ENCODE measurements at places on chromosomes 7 and 10.
A peak's percentile ranks its signal among the peaks of the same experiment; 100 is the strongest.

- DNase-seq: no peak
These were observed 80.4 kb upstream of the GPR26 start for GRCh38 chr10:123585477-123586445.

DNA sequence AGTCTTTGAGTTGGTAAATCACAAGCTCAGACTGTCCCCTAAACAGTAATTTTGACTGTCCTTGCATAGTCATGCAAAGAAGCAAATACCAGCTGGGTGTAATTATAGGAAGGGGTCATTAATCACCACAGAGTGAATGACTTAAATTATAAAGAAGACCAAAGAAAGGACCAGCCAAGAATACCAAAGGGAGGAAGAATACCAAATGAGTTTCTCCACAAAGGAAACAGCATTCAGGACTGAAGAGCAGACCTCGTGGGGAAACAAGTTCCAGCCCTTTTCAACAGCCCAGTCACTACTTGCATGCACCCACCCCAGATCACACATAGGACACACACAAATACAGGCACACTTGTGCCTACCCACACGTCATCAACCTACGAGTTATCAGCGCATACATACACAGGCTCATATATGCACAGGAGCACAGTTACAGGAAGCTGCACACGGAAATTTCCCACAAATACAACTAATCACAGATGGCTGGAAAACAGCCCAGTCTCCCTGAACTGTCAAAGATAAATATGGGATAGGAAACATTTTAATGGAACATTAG, 77.6 kb downstream of the DENND2A start:
- no peak for DNase-seq

DNA sequence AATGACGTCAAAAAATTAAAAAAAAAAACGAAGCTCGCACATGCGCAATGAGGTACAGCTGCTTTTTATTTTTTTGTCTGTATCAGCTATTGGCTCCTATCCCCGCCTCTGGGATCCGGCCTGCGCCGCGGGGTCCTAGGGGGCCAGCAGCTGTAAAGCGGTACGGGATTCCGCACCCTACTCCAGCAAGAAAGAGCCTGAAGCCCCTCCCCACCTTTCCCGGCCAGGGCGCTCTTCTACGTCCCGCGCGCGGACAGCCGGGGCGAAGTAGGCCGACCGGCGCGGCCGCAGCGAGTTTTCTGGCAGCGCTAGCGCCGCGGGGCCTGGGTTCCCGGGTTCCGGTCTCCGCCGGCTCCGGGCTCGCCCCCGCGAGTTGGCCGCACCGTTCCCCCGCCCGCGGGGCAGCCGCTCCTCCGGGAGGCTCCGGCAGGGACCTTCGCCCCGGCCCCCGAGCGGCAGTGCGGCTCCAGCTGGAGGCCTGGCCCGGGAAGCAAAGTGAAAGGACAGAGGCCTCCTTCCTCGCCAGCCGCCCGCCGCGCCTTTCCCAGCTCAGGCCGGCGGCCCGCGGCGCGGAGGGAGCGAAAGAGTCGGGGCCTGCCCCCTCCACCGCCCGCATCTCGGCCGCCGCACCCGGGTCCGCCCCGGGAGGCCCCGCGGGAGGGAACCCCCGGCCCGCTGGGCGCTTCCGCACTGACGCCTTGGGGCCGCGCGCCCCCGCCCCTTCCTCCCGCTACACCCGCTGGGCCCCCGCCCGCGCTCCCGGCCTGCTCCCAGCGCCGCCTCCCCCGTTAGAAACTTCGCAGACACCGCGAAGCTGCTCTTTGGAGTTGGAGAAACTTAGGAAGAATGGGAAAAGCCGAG, 4.7 kb upstream of the SPAG6 start:
- peak; percentile 35 for DNase-seq

GRCh38 chr7:116071629-116072028, 41.1 kb upstream of the TFEC start:
- DNase-seq: no peak

- DNase-seq: no peak
These were observed 19.9 kb downstream of the WDR86 start for GRCh38 chr7:151389768-151390597.

Data from activated CD8-positive, alpha-beta memory T cell treated with anti-CD3 and anti-CD28 coated beads for 4 hours (primary cell).